ENCODE measurements at places on chromosomes 2 and 18.

- no peak for DNase-seq
These were observed 10.6 kb upstream of the ANXA4 start for GRCh38 chr2:69731147-69731970.

DNA sequence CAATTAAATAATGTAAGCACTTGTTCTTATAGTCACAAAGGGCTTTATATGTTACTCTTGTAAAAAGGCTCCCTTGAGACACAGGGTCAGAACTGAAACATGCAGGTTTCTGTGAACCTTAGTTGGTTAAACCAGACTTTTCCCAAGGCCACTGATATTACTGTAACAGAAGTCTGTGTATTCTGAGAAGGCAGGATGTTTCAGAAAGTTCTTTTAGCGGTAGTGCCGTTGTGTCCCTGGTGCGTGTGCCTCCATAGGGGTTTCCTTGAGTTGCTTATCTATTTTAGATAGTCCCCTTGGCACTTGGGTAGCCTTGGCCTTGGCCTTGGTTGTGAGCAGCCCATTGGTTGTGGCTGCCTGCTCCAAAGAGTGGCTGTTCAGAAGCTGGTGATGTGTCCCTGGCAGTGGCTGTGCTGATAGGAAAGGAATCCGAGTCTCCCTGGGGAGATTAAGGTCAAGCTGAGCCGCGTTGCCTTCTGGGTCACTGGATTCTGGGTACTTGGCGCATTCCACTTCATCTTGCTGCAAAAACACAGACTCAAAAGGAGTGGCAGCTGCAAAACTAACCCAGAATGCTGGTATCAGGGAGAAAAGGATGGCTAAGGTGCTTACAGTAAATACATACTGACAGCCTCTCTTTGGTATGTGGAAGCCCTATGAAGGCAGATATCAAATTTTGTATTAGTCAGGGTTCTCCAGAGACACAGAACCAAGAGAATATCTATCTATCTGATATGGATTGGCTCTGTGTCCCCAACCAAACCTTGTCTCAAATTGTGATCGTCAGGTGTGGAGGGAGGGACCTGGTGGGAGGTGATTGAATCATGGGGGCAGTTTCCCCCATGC lies 69.7 kb downstream of the FHOD3 start:
- peak; percentile 24 for DNase-seq

- DNase-seq = peak; percentile 81
These were observed at the start of gene PPP4R1 for GRCh38 chr18:9614401-9615279. Gene PPP4R1 (minus strand): TSS chr18:9614559. CDS start chr18:9614484, 75 bp downstream.

DNA sequence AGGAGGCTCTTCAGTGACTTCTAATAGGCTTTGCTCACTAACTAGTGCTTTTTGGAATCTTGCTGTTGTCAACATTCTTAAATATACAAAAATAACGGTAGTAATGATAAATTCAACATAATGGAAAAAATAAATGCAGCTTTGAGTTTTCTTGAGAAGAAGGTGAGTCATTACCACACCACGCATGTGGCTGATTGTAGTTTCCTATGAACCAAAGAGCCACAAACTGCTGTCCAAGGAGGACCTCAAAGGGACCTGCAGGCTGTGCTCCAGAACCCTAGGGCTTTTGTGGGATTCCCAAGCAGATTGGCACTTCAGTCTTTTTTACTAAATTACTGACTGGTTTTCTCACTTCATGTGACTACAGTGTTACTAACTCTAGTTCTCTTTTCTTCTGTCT lies 66.7 kb downstream of the TPGS2 start:
- DNase-seq = no peak

DNA sequence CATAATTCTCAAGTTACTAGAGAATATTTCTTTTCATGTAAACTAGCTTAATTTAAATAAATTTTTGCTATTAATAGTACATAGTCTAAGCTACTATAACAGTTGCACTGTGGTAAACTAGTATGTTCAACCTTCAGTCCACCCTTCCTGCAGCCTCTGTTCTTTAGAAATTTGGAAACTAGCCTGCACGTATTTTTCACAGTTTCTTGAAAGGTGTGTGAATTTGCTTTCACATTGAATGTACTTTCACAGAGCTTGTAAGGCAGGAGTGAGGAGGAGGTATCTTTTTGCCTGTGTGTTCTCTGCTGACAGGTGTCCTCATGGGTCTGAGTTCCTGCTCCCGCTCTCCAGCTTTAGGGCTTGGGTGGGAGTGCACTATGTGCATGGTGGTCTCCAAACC lies 117.5 kb downstream of the ATP9B start:
- DNase-seq = no peak

DNA sequence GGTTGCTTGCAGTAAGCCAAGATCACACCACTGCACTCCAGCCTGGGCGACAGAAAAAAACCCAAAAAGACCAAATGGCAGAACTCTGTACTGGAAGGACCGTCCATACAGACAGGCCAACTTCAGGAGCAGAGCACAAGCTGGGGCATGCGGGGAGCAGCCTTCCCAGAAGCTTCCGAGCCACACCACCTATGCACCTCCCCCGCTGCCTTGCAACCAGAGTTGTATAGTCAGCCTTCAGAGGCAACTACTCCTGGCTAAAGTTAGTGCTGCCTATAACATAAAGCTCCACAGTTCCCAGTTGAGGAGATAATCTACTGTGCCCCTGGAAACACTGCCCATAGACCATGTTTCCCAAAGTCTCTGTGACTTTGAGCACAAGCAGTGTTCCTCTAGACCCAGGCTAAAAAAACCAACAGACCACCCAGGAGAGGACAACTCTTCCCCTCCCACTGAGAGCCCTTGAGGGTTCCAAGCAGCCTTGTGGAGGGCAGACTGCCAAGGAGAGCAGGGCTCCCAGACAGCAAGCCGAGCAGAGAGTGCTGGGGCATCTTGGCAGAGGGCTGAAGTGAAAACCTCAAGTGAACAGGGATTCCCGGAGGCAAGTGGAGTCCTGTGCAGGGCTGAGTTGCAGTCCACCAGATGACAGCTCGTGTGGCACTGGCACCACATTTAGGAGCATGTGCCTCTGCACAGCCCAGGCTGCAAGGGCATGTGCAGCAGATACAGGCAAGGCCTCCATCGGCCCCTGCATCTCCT lies 6.8 kb downstream of the SFT2D3 start:
- no peak for DNase-seq

GRCh38 chr2:2026252-2026831 lies 282.0 kb upstream of the PXDN start:
- no peak for DNase-seq

GRCh38 chr2:122531290-122532071 lies 776.0 kb downstream of the TSN start:
- DNase-seq = peak; percentile 7
